ENCODE measurements at places on chromosomes 1 and 21. TPM values are rescaled to one million over a fixed set of nuclear protein-coding genes. Genes with fewer than 3 reads are reported as not detected.

GBP6 gene
- not detected for total RNA-seq

NHLH2 gene
- total RNA-seq, result not detected

SLAMF6 gene
- not detected for total RNA-seq

TSPAN2 gene
- 1.6 TPM for total RNA-seq

MATN1 gene
- not detected for total RNA-seq

SPEN gene
- 39.7 TPM for total RNA-seq

GOLT1A gene
- total RNA-seq, result 4.2 TPM

PLEKHN1 gene
- total RNA-seq, result 5.8 TPM

HAO2 gene
- not detected for total RNA-seq

SVBP gene
- total RNA-seq, result 16.0 TPM

ANGPTL3 gene
- not detected for total RNA-seq

SLC5A9 gene
- total RNA-seq, result not detected

ANKRD35 gene
- total RNA-seq, result not detected

OMA1 gene
- total RNA-seq, result 5.1 TPM

C4BPA gene
- 0.52 TPM for total RNA-seq

ALX3 gene
- not detected for total RNA-seq

WASF2 gene
- total RNA-seq, result 47.3 TPM

THEM4 gene
- total RNA-seq, result 14.4 TPM

AMPD2 gene
- 23.9 TPM for total RNA-seq

SLC26A9 gene
- total RNA-seq, result 0.10 TPM

MIXL1 gene
- not detected for total RNA-seq

VTCN1 gene
- not detected for total RNA-seq

MEF2D gene
- 20.2 TPM for total RNA-seq

CCDC181 gene
- not detected for total RNA-seq

NR1I3 gene
- 0.26 TPM for total RNA-seq

SLC22A15 gene
- 1.1 TPM for total RNA-seq

RGS8 gene
- total RNA-seq, result not detected

BRINP3 gene
- not detected for total RNA-seq

MNDA gene
- total RNA-seq, result not detected

TRAF3IP3 gene
- not detected for total RNA-seq

Measured in A549 treated with GW870086 at 1 μM for 4 hours (cell line).